ENCODE measurements at places on chromosomes 7 and 10. TPM values are rescaled to one million over a fixed set of nuclear protein-coding genes. Genes with fewer than 3 reads are reported as not detected.

The FOXI2 gene
- total RNA-seq = not detected

The TBXAS1 gene
- total RNA-seq = 3.1 TPM

The GIMAP7 gene
- 46.9 TPM for total RNA-seq

DNA sequence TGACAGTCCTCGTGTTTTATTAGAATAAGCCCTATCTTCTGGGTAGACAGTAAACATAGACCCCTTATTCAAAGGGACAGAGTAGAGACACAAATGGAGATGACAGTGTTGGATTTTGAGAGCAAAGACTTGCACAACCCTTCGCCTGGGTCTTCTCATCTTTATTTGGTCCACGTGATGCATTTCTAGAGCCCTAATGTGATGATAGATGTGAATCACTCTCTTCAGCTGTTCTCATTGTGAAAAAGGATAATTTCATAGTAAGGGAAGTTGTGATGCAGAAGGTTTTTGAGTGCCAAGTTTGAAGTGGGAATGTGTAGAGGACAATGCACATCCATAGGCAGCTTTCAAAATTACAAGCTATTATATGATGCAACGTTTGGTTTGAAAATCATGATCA is 86.3 kb downstream of the CREB5 start:
- DNase-seq = no peak

GRCh38 chr7:120502825-120503224 is 229.8 kb downstream of the KCND2 start:
- DNase-seq = no peak

DNA sequence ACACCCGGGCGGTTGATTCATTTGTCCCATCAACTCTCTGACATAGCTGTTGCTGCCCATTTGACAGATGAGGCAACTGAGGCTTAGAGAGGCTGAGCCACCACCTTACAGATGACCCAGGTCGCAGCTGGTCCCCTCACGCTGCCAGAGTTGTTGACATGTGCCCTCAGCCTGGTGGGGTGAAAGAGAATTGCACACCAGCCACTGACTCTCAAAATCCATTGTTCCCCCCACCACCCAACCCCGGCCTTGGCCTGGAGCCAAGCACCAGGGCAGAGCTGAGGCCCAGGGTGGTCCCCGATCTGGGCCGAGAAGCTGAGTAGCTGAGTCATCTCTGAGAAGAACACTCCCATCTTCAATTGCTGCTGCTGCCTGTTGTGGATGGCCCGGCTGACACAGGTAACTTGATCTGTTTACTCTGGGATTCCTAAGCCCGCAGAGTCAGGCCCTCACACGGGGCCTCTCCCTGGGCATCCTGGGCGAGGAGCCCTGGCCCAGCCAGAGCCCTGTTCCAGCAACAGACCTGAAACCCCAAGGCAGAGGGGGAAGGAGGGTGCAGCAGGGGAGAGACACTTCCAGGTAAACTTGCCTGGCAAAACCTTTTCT is 27.5 kb downstream of the PVRIG start:
- no peak for DNase-seq

DNA sequence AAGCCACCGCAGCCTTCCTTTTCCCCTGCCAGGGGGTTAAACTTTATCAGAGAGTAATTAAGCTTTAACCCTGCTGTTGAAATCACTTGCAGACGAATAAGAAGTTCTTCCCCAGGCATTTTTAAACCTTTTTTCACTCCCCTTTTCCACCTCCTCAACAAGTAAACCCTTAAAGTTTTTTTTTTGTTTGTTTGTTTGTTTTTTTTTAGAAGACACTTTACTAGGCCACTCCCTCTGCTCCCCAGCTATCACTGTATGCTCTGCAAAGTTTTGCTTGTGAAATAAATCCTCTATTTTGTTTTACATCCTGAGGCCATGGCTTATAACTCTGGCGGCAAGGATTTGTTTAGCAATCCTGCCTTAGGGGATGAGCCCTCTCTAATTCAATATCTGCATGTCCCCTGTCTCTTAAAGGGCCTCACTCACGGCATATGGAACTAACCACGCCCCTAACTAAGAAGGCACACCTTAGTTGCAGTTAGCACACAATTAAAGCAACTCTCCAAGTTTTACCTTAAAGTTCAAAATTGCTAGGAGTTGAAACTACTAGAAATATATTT is 1354.7 kb upstream of the LRRTM3 start:
- no peak for DNase-seq

DNA sequence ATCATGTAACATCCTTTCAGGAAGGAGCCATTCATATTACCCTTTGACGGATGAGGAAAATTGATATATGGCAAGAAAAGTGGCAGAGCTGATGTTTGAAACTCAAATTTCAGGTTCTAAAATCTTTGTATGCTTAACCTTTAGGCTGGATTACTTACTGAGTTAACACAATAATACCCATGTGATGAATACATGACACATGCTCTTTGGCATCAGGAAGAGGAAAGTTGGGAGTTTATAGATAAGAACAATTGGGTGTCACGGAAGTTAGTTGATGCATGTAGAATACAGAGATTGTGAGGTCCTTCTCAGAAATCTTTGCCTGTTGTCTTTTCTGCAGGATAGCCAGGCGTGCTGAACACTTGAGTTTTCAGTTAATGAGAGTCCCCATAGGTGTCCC is 572.1 kb upstream of the POM121L12 start:
- DNase-seq = no peak

DNA sequence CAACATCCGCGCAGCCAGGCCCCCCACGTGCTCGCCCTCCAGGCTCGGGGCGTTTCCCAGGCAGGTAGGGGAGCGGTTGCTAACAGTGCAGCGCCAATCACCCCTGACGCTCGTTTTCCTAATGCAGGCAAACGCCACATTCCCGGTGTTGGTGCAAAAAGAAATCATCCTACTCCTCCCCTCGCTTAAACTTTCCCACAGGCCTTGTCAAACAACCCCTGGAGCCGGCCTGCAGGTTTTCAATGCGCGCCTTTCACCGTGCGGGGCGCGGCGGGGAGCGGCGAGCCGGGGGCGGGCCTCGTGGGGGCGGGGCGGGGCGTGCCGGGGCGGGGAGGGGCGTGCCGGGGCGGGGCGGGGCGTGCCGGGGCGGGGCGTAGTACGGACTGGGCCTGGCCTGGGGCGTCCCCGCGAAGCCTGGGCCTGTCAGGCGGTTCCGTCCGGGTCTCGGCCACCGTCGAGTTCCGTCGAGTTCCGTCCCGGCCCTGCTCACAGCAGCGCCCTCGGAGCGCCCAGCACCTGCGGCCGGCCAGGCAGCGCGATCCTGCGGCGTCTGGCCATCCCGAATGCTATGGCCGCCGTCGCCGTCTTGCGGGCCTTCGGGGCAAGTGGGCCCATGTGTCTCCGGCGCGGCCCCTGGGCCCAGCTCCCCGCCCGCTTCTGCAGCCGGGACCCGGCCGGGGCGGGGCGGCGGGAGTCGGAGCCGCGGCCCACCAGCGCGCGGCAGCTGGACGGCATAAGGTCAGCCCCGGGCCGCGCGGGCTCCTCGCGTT is at the start of gene ECHDC3:
Gene ECHDC3, plus strand, starts transcription at position 374 of the 770 bp plus-strand sequence. Its CDS starts 195 bp downstream, at position 569.
- DNase-seq = no peak

DNA sequence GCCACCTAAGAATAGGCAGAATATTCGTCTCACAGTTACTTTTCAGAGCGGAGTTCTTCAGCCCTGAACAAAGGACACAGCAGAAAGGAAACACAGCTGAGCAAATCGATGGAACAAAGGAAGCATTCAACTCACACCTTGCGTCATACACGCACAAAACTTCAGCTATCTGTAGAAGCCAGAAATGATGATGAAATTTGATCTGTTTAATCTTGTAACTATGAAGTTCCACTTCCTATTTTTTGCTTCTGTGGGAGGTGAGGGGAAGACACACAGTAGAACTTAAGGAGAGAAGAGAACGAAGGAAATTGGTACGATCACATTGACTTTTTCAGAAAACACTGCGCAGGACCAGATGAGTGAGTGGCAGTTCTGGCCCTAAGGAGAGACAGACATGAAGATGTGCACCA is 26.2 kb downstream of the FAM171A1 start:
- DNase-seq = no peak

GRCh38 chr10:8670461-8670860 is 616.0 kb downstream of the GATA3 start:
- DNase-seq = no peak

DNA sequence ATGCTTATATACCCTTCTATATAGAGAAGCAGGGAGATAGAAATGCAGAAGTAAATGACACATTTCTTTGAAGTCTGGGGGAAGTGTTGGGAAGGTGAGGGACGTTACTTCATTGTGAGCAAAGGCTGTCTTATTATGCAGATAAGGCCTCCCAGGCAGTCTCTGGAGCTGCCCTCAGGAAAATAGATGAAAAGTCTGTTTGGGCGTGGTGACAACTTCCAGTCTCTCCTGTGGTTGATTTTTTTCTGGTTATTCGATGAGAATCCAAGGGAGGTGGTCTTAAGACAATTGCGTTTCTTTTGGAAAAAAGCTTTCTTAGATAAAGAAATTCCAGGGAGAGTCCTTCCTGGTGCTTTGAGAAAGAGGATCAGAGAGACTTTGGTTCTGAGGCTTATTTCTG is 84.0 kb downstream of the NEUROD6 start:
- DNase-seq = no peak

- DNase-seq = no peak
These were observed 144.7 kb downstream of the TRIL start for GRCh38 chr7:28813243-28813962.

All from activated T-helper 1 cell treated with anti-CD3 and anti-CD28 coated beads, Interleukin-12 subunit alpha, Interleukin-12 subunit beta, Interleukin-2, Interleukin-4 antibody, amounts not matched to agents 30 ng/mL and 10 ng/mL and 1 ng/mL, durations not matched to agents 14 hours and 24 hours and 36 hours (primary cell).